Activated CD4-positive, alpha-beta T cell treated with anti-CD3 and anti-CD28 coated beads, Interleukin-2, amount 10 ng/mL, durations not matched to agents 7 days and 5 days (primary cell): ENCODE measurements at places on chromosomes 2 and 18. TPM values are rescaled to one million over a fixed set of nuclear protein-coding genes. Genes with fewer than 3 reads are reported as not detected.

The CRYGB gene
- total RNA-seq: not detected

The TDRD15 gene
- not detected for total RNA-seq

The ACTG2 gene
- total RNA-seq: not detected

The IL1A gene
- 0.17 TPM for total RNA-seq

The IL1F10 gene
- total RNA-seq: not detected

The SKOR2 gene
- not detected for total RNA-seq

The NEU2 gene
- not detected for total RNA-seq

The PMAIP1 gene
- 19.1 TPM for total RNA-seq

The ALS2 gene
- 11.7 TPM for total RNA-seq

The PARD6G gene
- total RNA-seq: 0.22 TPM

The FAM228A gene
- not detected for total RNA-seq

The MRPL44 gene
- 29.6 TPM for total RNA-seq

The DTNA gene
- total RNA-seq: not detected

The KIF5C gene
- 6.1 TPM for total RNA-seq

The RND3 gene
- not detected for total RNA-seq

The INO80B gene
- 28.9 TPM for total RNA-seq

The C2orf66 gene
- 0.44 TPM for total RNA-seq

The TGFA gene
- 0.07 TPM for total RNA-seq

The GAL3ST2 gene
- not detected for total RNA-seq

The GPR45 gene
- total RNA-seq: not detected

The MYO3B gene
- 0.05 TPM for total RNA-seq

The CNDP1 gene
- not detected for total RNA-seq

The STK17B gene
- total RNA-seq: 329 TPM

The CHRNG gene
- total RNA-seq: not detected

The AP1S3 gene
- 7.5 TPM for total RNA-seq

The CAPN13 gene
- total RNA-seq: not detected

The ARHGAP15 gene
- total RNA-seq: 189 TPM

The TACR1 gene
- not detected for total RNA-seq

The ST6GAL2 gene
- total RNA-seq: not detected

The ZSWIM2 gene
- not detected for total RNA-seq

The C1QL2 gene
- total RNA-seq: not detected

The PPP1R1C gene
- not detected for total RNA-seq

The GALR1 gene
- total RNA-seq: not detected

The ASPRV1 gene
- total RNA-seq: 0.99 TPM

The DNAJC10 gene
- 52.5 TPM for total RNA-seq

The CNTNAP5 gene
- not detected for total RNA-seq

The MC2R gene
- not detected for total RNA-seq

The REG1B gene
- not detected for total RNA-seq

The FBXO48 gene
- total RNA-seq: 2.8 TPM

The ZNF892 gene
- total RNA-seq: 3.6 TPM

The SLC14A1 gene
- total RNA-seq: 7.3 TPM

The TUBA4B gene
- total RNA-seq: not detected

The TET3 gene
- total RNA-seq: 17.9 TPM

The MLPH gene
- not detected for total RNA-seq

The WDPCP gene
- total RNA-seq: 6.3 TPM

The CHST10 gene
- total RNA-seq: 3.1 TPM

The POTEC gene
- total RNA-seq: not detected
